ENCODE measurements at places on chromosomes 3 and 15. TPM values are rescaled to one million over a fixed set of nuclear protein-coding genes. Genes with fewer than 3 reads are reported as not detected.

The MRAS gene
- 8.8 TPM for total RNA-seq

The TMEM207 gene
- total RNA-seq: not detected

The GOLGA8G gene
- not detected for total RNA-seq

The MYL3 gene
- total RNA-seq: 0.15 TPM

The GPR15 gene
- not detected for total RNA-seq

The PLA2G4F gene
- total RNA-seq: not detected

The TMC3 gene
- total RNA-seq: not detected

The AGBL1 gene
- not detected for total RNA-seq

The SLC28A1 gene
- 0.03 TPM for total RNA-seq

Measured in A549 treated with Hydrocortisone at 1 μM for 4 hours (cell line).